ENCODE measurements at places on chromosomes 3 and 15.

DNA sequence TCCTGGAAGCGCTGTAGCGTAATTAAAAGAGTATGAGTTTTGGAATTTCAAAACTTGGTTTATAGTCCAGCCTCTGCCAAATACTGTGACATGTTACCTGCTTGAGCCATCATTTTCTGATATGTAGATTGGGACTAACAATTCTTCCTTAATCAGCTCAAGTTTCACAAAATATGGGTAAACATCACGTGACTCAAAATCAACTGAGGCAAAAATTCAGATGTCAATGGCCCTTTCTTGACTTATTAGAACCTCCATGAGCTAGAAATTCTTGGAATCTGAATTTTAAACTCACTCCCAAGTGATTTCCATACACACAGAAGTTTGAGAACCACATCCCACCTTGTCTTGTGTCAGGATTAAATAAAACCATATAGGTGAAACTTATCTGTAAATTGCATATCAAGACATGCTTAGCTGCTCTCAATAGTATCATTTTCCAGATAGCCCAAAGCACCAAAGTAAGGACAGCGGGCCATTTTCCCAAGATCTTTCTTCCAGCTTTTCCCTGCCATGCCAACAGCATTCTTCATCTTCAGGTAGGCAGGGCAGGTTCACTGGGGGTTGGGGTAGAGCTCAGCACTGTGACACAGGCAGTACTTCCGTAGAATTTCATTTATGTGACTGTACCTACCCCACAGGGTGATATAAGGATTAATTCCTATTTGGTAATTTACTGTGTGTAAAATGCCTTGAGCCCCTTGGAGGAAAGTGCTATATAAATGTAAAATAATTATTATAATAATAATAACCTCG is 379.0 kb downstream of the TIGIT start:
- DNase-seq = no peak

- DNase-seq = no peak
These were observed 913.9 kb upstream of the CFAP20DC start for GRCh38 chr3:59963676-59964075.

GRCh38 chr15:92124657-92125010 is 269.0 kb upstream of the ST8SIA2 start:
- DNase-seq = no peak

DNA sequence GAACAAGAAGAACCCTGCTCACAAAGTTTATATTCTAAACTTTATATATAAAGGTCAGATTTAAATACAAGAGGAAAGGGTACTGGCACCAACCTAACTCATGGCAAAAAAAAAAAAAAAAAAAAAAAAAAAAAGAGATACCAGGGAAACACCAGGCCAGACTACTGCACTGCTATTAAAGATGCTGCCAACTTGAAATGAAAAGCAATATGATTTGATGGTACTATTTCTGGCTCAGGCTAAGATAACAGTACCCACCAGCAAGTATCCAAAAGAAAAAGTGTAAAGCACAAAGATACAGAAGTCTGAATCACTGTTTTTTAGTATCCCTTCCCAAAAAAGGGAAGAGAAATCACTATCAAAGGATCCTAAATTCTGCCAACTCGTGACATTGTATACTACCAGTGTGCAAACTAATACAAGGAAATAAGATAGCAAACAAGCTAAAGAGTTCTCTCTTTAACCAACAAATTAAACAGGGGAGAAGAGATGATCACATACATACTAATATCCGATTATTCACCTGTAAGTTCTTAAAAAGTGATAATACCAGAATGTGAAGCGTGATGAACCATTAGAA is 28.4 kb downstream of the PEAK1 start:
- no peak for DNase-seq
